ENCODE measurements at places on chromosomes 1 and 21. TPM values are rescaled to one million over a fixed set of nuclear protein-coding genes. Genes with fewer than 3 reads are reported as not detected.
A peak's percentile ranks its signal among the peaks of the same experiment; 100 is the strongest.

- H3K4me3 ChIP-seq, result peak overlapping the region; percentile 80
- peak; percentile 76 for DNase-seq
- H3K36me3 ChIP-seq, result no peaks in the 10 kb centered on the region
Measured at GRCh38 chr21:43866659-43867331, 1.8 kb downstream of the AGPAT3 start.

LEPROT gene
- polyA plus RNA-seq, result 24.1 TPM

DNA sequence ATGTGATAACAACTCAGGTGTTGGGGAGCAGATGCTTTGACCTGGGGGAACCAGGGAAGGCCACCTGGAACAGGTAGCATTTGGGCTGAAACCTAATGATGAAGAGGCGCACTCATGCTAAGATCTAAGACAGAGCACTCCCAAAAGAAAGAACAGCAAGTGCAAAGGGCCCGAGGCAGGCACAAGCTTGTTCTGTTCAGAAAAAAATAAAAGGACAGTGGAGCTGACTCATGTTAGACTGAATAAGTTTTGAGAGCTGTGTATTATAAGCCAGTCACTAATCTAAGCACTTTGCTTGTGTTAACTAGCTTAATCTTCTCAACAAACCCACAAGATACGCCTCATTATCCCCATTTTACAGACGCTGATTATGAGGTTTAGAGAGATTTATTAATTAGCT is 90.1 kb downstream of the MATN1 start:
- H3K36me3 ChIP-seq, result no peaks in the 10 kb centered on the region
- no peak for DNase-seq
- no peak overlapping the region for H3K27ac ChIP-seq
- H3K4me1 ChIP-seq, result no peaks in the 10 kb centered on the region
- no peaks in the 10 kb centered on the region for H3K27me3 ChIP-seq
- no peak overlapping the region for H3K4me3 ChIP-seq

CHRM3 gene
- 2.2 TPM for polyA plus RNA-seq

GRCh38 chr1:83086346-83086745 is 912.6 kb downstream of the TTLL7 start:
- H3K27ac ChIP-seq, result no peak overlapping the region
- H3K27me3 ChIP-seq, result no peaks in the 10 kb centered on the region
- no peak overlapping the region for H3K4me3 ChIP-seq
- no peaks in the 10 kb centered on the region for H3K4me1 ChIP-seq
- no peaks in the 10 kb centered on the region for H3K36me3 ChIP-seq

DNA sequence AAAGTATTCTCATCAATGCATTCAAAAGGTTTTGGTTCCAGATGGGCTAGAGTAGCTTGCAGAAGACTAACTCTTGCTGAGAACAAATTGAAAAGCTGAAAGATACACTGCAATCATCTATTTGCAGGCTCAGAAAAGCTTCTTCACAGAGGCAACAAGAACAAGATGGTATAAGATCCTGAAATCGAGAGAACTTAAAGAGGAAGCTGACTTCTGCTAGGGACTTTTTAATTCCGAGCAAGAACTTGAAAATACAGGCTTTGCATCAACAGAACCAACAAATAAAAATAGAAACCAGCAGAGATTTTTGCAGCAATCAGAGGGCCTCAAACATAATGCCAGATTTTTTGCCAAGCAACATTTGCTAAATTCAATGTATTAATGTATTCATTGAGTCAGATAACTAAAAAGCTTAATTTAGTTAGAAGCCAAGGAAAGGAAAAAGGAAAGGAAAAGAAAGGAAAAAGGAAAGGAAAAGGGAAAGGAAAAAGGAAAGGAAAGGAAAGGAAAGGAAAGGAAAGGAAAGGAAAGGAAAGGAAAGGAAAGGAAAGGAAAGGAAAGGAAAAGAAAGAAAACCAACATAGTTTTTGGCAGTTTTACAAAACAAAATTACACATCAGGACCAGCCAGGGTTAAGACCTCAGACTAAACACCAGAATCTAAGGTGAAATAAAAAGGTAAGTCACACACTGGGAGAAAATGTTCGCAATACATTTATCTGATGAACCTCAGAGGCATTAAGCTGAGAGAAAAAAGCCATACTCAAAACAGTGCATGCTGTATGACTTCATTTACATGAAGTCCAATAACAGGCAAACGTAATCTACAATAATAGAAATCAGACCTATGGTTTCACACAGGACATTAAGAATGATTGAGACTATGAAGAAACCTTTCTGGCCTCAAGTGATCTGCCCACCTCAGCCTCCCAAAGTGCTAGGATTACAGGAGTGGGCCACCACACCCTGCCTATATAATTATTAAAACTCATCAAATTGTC is 42.6 kb downstream of the FAF1 start:
- no peaks in the 10 kb centered on the region for H3K4me1 ChIP-seq
- H3K27me3 ChIP-seq, result no peaks in the 10 kb centered on the region
- DNase-seq, result no peak
- H3K4me3 ChIP-seq, result no peak overlapping the region

MRPS21 gene
- 70.0 TPM for polyA plus RNA-seq

- H3K27ac ChIP-seq, result no peak overlapping the region
- H3K36me3 ChIP-seq, result no peaks in the 10 kb centered on the region
- no peak overlapping the region for H3K4me3 ChIP-seq
- H3K4me1 ChIP-seq, result no peaks in the 10 kb centered on the region
Measured at GRCh38 chr1:66217021-66217420, 316.9 kb upstream of the SGIP1 start.

DNA sequence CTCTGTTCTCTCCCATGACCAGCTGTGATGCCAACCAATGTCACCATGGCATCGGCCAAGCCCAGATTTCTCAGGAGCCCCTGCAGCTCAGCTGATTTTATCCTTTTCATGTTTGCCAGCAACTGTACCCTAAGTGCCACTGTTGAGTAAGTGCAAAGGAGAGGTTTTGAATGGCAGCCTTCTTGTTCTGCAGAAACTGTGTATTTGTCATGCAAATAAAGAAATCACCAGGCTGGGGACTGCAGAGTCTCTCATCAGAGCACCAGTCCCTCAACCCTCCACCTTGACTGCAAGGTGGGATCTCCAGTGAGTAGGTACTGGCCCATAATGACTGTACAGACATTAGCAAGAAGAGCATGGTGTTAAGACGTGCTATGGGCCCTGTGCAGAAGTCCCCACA is 26.6 kb downstream of the C8B start:
- H3K27me3 ChIP-seq, result no peaks in the 10 kb centered on the region
- H3K36me3 ChIP-seq, result no peaks in the 10 kb centered on the region
- no peak overlapping the region for H3K4me3 ChIP-seq
- H3K4me1 ChIP-seq, result no peaks in the 10 kb centered on the region

- no peaks in the 10 kb centered on the region for H3K27me3 ChIP-seq
- DNase-seq, result peak; percentile 89
- H3K4me3 ChIP-seq, result peak overlapping the region; percentile 47
- H3K27ac ChIP-seq, result peak overlapping the region; percentile 81
Measured at GRCh38 chr1:200038981-200039848, 11.7 kb downstream of the NR5A2 start.

DNA sequence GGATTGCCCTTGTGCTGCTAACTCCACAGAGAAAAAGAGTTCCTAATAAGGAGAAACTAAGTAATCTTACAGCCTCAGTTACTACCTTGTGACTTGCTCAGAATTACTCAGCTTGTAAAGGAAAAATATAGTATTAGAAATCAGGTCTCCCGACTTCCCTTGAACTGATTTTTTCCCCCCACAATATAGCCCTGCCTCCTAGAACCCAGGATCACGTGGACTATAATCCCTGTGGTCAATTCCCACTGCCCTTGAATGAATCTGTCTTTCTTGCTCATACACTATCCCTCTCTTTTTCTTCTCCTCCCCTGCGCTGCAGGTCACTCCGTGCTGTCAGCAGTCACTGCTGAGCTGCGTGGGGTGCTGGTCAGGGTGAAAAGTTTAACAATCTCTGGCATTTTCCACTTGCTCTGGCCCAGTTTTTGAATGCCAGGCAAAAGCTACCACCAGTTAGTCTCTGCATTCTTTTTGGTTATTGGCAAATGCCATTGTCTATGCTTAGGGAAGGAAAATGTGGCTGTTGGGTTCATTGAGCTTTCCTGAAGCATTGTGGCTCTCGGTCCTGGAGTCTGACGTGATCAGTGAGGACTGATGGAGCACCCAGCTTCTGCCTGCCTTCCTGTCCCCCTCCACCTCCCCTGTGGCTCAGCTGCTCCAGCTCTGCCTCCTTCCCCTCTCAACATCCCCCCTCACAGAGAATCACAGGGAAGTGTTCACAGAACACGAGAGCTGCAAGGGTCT is 1.9 kb upstream of the MYOC start:
- peak overlapping the region; percentile 42 for H3K27ac ChIP-seq
- H3K27me3 ChIP-seq, result no peaks in the 10 kb centered on the region
- H3K4me1 ChIP-seq, result no peaks in the 10 kb centered on the region
- no peak overlapping the region for H3K4me3 ChIP-seq
- no peak for DNase-seq

ARTN gene
- 2.6 TPM for polyA plus RNA-seq

DNA sequence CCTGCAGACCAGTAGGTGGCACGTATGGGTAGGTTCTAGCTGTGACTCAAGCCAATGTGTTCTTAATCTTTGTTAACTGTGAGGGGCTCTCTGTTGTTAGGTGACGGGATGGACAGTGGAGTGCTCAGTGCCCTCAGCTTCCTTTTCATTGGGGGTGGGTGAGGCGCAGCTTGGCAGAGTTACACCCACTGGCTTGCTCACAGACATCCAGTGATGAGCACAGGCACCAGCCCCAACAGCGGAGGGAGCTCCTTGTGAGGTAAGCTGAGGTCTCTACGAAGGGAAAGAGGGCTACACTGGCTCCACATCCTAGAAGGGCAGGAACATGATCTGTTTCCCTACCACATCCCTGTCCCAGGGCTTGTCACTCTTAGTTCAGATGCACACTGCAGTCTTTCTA is 871.3 kb downstream of the LRRIQ3 start:
- no peak overlapping the region for H3K4me3 ChIP-seq
- no peaks in the 10 kb centered on the region for H3K36me3 ChIP-seq
- H3K4me1 ChIP-seq, result no peaks in the 10 kb centered on the region
- H3K27ac ChIP-seq, result no peak overlapping the region
- no peak for DNase-seq

DNA sequence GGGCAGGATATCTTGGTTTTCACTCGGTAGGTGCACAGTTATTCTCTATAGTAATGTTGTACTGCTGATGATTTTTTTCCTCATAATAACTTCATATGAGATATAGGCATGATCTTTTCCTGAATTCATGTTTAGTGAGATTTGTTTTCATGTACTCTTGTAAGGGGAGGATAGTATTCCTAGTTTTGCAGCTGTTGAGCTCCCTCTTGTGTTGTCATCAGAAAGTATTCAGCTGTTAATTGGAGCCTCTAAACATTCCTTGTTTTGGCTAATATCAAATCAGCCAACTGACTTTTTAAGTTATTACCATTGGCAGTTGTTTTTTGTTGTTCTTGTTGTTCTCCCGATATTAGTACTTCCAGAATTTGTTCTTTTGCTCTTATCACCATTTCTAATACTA is 24.4 kb downstream of the OR10R2 start:
- H3K27me3 ChIP-seq, result no peaks in the 10 kb centered on the region
- H3K4me3 ChIP-seq, result no peak overlapping the region
- DNase-seq, result no peak
- H3K4me1 ChIP-seq, result no peaks in the 10 kb centered on the region
- no peak overlapping the region for H3K27ac ChIP-seq
- H3K36me3 ChIP-seq, result no peaks in the 10 kb centered on the region

DNA sequence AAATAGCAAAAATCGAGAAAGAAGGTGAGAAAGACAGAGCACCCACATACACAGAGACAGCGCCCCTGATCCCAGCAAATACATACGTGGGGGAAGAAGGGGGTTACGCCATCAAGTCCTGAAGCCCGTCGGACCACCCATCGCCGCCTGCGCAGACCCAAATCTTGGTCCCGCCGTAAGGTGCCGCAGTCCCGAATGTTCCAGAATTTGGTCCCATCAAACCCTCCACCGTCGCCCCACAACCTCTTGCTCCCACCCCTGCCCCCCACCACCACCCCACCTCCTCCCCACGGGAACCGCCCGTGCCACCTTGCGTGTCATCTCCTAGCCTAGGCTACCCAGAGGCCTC is 71.7 kb downstream of the CD46 start:
- DNase-seq, result no peak
- no peaks in the 10 kb centered on the region for H3K27me3 ChIP-seq
- peak overlapping the region; percentile 70 for H3K4me3 ChIP-seq
- H3K36me3 ChIP-seq, result peaks cover 3% of the 10 kb centered on the region

TDRD5 gene
- 0.23 TPM for polyA plus RNA-seq

ADCY10 gene
- not detected for polyA plus RNA-seq

GRCh38 chr1:151287341-151287699 is 5.2 kb downstream of the ZNF687 start:
- no peaks in the 10 kb centered on the region for H3K27me3 ChIP-seq
- H3K4me3 ChIP-seq, result no peak overlapping the region
- no peak overlapping the region for H3K27ac ChIP-seq
- H3K4me1 ChIP-seq, result peaks cover 4% of the 10 kb centered on the region
- no peak for DNase-seq

CCNL2 gene
- polyA plus RNA-seq, result 409 TPM

DNA sequence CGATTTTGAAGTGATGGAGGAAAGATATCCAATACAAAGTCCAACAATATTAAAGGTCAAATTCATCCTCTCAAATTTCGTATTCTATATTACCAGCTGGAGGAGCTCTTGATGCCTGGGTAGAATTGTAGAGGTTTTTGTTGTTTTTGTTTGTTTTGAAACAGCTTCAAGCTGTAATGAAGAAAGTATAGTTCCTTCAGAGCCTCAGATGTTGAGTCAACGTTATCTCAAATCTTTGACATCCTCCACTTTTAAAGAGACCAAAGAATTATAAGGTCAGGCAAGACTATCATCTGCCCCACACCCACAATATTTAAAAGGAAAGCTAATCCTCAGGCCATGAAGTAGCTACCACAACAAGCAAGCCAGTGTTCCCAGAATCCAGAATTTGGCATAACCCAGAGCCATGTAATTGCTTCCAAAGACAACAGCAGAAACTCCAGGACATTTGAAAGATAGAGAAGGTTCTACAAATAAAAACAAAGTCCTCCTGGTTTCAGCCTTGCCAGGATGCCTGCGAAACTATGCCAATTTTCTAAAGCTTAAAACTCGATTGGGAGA is 24.9 kb downstream of the VAV3 start:
- no peaks in the 10 kb centered on the region for H3K36me3 ChIP-seq
- no peaks in the 10 kb centered on the region for H3K27me3 ChIP-seq
- H3K27ac ChIP-seq, result no peak overlapping the region
- no peaks in the 10 kb centered on the region for H3K4me1 ChIP-seq
- DNase-seq, result no peak

- no peaks in the 10 kb centered on the region for H3K27me3 ChIP-seq
- H3K4me1 ChIP-seq, result no peaks in the 10 kb centered on the region
- H3K36me3 ChIP-seq, result no peaks in the 10 kb centered on the region
- H3K27ac ChIP-seq, result no peak overlapping the region
- H3K4me3 ChIP-seq, result no peak overlapping the region
Measured at GRCh38 chr21:28738882-28739281, 253.8 kb downstream of the LTN1 start.

- no peak overlapping the region for H3K27ac ChIP-seq
- no peaks in the 10 kb centered on the region for H3K27me3 ChIP-seq
- no peak overlapping the region for H3K4me3 ChIP-seq
- H3K4me1 ChIP-seq, result no peaks in the 10 kb centered on the region
Measured at GRCh38 chr1:156914440-156914856, 6.0 kb upstream of the LRRC71 start.

DNA sequence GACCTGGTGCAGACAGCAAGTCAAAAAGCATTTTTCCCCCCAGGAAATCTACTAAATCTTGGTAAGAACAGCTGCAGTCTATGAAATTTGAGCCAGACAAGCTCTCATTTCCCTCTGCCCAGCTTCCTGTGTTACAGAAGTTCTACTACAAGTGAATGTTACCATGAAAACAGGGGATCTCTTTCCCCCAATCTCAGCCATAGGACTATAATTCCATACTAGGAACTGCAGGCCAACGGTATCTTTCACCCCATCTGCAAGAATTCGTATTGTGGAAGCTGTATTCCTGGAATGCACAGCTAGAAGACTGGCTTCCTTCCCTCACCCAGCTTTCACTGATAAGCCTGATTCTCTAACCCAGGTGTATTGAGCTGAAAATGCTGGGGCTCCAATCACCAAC is 1655.4 kb downstream of the BRINP3 start:
- DNase-seq, result no peak
- H3K27ac ChIP-seq, result no peak overlapping the region
- no peak overlapping the region for H3K4me3 ChIP-seq

Data from pancreas (tissue), 10 donors.